ENCODE measurements at places on chromosomes 6 and 20.
A peak's percentile ranks its signal among the peaks of the same experiment; 100 is the strongest.

DNA sequence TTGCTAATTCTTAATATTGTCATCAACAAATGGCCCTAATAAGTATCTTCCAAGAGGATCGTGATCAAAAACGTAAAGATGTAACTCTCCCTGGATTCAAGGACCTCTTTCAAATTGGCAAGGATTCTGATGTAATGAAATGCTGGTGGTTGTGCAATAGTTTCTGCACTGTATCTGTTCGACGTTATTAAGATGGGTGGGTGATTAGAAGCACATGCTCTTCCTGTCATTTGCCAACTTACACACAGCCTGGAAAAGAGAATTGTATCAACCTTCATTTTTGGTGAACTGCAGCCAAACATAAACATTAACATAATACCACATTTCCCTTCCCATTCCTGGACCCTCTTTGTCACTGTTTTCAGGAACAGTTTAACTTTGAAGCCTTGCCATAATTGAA is 9.8 kb downstream of the FOXQ1 start:
- no peak for DNase-seq

DNA sequence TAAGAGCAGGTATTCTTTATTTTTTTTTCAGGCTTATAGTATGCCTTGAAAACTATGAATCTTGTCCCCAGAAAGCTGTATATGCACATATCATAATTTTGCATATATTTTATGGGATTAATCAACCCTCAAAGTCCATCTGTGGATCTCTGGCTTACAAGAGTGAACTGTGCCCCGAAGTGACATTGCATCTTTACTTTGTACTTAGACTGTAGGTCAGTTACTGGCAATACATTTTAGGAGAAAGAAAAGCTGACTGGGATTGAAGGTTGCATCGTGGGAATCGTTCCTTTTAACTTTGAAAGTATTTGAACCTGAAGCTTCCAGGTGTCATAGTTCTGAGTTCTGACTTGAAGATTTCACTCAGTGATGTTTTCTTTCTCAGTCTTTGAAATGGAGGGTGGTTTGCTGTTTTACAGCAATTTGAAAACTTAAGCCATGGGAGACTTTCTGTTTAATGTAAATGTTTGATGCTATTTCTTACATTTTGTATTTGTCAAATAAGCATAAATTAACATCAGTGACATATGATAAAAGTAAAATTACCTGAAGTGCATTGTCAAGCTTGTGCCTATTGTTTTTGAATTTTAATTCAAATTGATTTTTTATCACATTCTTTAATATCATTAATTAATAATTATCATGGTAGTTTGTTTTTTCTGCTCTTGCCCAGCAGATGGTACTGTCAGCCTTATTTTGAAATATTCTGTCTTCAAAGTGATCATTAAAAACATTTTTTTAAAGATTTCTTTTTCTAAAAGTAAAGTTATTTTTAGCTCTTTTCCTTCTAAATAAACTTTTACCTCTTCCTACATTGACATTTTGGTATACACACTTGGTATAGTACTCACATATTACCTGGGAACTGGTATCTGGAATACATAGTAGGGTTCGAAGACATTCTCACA is 29.0 kb downstream of the L3MBTL3 start:
- no peak for DNase-seq

GRCh38 chr20:11467436-11467835 is 450.3 kb upstream of the BTBD3 start:
- DNase-seq, result no peak

DNA sequence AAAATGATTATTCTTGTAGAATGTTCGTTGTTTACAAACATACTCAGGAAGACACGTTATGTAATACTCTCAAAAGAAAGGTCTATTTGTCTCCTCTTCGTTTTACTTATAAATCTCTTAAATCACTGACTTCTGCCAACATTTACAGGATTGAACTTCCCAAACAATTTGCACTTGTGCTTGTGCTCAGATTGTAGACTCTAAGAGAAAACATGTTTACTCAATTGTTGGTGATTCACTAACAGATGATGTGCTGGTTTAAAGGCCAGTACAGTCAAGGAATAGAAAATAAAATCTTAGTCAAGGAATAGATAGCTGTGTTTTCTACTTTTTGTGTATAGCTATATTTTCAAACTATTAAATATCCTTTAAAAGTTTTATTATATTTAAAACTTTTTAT is 172.8 kb downstream of the GJA1 start:
- no peak for DNase-seq

DNA sequence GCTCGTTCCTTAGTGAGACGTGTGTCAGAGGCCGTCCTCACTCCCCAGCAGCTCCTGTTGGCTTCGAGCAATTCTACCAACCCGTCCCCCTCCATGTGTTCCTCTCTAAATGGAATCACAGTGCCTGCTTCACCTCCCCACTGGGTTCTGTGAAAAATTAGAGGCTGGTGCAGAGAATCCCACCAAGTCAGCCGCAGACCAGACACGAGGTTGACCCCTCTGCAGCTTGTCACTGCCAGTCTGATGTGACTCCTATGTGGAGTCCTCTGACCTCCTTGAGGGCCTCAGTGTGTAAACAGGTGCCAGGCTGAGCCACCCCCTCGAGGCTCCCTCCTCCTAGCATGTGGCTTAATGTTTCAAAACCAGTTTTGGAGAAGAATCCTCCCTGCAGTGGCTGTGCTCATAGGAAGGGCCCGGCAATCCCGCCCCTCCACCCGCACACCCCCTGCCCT is 12.6 kb upstream of the IRF4 start:
- DNase-seq, result no peak

DNA sequence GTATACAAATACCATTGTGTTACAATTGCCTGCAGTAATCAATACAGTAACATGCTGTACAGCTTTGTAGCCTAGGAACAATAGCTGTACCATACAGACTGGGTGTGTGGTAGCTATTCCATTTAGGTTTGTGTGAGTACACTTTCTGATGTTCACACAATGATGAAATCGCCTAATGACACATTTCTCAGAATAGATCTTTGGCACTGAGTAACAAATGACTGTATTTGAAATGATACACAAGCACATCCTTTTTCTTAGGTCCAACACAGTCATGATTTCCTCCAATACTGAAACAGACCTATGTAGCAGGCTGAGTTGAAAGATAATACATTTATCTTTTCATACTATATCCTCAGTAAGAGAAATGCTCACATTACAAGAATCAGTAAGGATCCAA is 13.9 kb downstream of the KHDRBS2 start:
- DNase-seq, result no peak

DNA sequence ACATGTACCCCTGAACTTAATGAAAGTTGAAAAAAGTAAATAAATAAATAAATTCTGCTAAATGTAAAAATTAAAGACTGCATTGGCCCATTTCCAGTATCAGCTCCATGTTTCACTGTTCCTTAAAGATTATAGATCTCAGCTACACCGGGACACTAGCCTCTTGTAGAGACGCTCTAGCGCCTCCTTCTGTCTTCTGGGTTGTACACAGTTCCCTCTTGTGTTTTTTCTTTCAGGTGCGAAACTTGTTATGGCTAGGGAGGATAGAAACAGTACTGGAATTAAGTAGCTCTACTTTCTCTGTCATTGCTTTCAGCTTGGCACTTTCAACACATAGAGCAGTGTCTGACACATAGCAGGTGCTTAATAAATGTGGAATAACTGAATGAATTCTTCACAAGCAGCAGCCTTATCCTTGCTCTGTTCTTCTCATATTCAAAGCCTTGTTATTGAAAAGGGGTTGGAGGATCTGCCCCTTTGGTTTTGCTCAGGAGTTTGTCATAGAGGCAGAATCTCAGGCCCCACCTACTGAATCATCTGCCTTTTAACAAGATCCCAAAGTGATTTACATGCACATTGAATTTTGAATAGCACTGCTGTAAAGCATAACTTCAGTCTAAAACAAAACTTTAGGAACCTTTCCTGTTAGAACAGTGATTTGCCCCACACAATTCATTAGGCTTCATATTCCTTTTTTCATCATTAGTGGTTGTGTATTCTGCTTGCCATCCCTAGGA is 92.3 kb downstream of the FIG4 start:
- DNase-seq, result no peak

GRCh38 chr20:4569092-4569491 is 152.6 kb upstream of the PRND start:
- DNase-seq, result no peak

DNA sequence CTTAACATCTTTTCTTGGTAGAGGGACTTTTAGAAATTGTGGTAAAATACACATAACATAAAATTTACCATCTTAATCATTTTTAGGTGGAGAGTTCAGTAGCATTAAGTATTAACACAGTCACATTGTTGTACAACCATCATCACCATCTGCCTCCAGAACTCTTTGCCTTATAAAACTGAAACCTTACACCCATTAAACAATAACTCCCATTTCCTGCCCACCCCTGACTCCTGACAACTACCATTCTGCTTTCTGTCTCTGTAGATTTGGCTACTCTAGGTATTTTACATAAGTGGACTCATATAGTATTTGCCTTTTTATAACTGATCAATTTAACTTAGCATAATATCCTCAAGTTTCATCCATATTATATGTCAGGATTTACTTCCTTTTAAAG is 88.7 kb downstream of the ZHX3 start:
- DNase-seq, result no peak

GRCh38 chr6:134826889-134827737 is 122.8 kb downstream of the ALDH8A1 start:
- no peak for DNase-seq

DNA sequence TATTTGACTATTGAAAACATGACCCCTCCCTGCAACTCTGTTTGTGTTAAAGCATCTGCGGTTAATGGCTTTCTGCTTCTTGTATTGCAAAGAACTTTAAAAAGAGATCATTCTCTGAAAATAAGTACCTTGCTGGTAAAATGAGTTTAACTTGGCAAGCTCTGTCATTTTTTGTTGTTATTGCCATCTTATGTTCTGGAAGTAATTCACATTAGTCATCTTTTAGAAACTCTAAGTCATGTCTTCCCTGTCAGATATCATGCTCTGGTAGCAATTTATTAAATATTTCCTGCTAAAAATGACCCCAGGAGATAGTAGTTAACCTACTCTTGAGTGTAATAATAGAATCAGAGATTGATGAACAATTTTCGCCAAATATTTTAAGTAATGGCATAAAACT is 890.6 kb downstream of the KIF16B start:
- no peak for DNase-seq

DNA sequence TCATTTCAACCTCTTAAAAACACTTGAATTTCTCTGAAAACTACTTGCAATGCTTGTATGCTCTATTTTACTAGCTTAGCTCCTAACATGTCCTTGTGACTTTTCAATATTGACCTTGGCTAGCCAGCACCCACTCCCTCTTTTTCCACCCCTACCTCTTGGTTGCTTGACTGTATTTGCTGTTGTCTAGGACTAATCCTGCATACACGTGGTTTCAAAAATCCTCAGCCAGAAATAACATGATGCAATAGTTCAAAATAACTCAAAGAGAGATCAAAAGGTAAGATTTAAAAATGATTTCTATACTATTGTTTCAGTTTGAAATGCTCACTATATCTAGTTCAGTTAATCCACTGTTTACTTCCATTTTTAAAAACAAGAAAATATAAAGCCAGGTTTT is 102.3 kb upstream of the TBX18 start:
- DNase-seq, result no peak

GRCh38 chr6:28711788-28712341 is 186.2 kb downstream of the GPX5 start:
- DNase-seq, result no peak

DNA sequence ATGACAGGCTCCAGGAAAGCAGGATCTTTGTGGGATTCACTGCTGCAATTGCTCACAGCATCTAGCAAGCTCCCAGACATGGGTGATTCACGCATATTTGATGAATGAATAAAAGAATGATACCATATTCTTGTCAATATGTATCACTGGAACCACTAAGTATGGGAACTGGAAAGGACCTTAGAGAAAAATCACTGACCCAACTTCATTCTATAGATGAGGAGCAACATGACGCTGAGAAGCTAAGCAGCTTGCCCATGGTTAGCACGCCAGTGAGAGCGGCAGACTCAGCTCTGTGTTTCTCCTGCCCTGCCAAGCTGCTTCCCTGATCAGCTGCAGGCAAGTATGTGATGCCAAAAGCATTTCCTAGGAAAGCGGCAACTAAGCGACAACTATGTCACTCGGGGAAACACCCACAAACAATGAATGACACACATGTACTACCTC is 66.8 kb downstream of the PPP1R3G start:
- DNase-seq, result no peak

GRCh38 chr6:83708546-83708969 is 343 bp downstream of the SNAP91 start:
- DNase-seq, result peak; percentile 91

GRCh38 chr20:52439375-52439774 is 247.8 kb upstream of the ZFP64 start:
- peak; percentile 30 for DNase-seq

Data from retina (tissue), 1 donor.